ENCODE measurements at places on chromosomes 6 and 20.

DNA sequence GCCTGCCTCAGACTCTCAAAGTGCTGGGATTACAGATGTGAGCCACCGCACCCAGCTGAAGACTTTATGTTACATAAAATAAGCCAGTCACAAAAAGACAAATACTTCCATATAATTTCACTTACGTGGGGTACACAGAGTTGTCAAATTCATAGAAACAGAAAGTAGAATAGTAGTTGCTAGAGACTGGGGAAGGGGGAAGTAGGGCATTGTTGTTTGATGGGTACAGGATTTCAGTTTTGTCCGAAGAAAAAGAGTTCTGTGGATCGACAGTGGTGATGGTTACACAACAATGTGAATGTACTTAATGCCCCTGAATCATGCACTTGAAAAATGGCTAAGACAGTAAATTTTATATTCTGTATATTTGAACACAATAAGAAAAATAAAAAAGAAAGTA is 41.6 kb upstream of the ANKEF1 start:
- no peak for ATAC-seq

- no peak for ATAC-seq
These were observed 143.0 kb upstream of the SLC22A16 start for GRCh38 chr6:110619275-110619908.

DNA sequence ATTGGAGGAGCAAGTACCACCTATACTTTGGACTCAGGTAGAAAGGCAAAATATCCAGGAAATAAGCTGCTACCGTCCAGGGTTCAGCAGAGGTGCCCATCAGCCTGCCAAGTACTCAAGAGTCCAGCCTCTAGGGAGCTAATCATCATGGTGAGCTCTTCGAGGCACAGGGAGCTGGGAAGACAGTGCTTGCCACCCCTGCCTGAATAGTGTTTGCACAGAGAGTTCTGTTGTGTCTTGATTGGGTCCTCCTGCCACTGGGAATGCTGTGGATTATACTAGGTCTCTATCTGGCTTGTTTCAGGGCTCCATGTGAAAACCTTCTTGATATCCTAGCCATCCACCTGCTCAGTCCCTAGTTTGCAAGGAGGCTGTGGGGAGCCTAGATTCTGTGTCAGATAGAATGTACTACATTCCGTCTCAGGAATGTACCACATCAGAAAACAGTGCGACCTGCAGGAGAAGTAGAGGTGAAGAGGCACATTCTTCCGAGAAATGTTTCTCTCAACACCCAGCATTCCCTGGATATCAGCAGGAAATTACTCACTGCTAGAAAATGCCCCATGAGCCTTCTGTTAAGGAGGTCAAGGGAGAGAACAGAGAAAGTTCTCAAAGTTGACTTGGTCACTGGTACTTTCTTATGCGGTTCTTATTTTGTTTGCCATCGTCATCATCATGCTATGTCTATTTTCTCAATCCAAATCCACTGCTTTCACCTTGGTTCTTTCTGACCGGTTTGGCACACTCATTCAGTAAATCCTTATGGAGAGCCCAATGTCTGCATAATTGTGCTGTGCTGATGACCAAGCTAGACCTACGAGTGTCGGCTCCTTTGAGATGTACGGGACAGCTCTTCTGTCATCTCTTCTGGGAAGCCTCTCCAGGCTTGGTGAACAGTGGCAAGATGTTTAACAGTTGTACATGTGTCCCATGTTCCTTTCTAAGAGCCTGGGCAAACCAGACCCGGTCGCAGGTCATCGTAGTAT is 30.7 kb downstream of the PTPN1 start:
- no peak for ATAC-seq

- ATAC-seq: no peak
These were observed 78.8 kb downstream of the COL19A1 start for GRCh38 chr6:69945192-69945591.

DNA sequence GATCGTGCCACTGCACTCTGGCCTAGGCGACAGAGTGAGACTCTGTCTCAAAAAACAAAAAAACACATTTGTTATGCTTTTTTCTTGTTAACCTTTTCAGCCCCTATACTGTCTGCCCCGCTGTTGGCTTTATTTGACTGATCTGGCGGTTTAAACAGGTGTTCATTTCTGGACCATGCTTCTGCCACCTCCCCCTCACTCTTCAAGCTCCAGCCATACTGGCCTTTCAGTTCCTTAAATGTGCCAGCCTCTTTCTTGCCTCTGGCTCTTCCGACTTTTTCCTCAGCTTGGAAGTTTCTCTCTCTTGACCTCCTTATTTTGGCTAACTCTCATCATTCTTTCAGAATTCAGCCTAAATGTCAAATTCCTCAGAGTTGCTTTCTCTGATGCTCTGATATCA is 35.2 kb upstream of the TXLNB start:
- ATAC-seq: no peak

DNA sequence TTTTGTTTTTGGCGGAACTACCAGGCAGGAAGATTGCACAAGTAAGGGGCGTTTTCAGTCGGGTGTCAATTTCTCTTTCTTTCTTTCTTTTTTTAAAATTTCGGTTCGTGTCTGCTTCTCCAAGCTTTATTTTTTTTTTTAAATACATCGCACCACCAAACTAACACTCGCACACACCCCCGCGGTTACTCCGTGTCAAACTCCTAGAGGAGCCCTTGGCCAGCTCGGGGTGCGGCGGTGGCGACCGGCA is 338 bp downstream of the UTRN start:
- peak; percentile 14 for ATAC-seq

DNA sequence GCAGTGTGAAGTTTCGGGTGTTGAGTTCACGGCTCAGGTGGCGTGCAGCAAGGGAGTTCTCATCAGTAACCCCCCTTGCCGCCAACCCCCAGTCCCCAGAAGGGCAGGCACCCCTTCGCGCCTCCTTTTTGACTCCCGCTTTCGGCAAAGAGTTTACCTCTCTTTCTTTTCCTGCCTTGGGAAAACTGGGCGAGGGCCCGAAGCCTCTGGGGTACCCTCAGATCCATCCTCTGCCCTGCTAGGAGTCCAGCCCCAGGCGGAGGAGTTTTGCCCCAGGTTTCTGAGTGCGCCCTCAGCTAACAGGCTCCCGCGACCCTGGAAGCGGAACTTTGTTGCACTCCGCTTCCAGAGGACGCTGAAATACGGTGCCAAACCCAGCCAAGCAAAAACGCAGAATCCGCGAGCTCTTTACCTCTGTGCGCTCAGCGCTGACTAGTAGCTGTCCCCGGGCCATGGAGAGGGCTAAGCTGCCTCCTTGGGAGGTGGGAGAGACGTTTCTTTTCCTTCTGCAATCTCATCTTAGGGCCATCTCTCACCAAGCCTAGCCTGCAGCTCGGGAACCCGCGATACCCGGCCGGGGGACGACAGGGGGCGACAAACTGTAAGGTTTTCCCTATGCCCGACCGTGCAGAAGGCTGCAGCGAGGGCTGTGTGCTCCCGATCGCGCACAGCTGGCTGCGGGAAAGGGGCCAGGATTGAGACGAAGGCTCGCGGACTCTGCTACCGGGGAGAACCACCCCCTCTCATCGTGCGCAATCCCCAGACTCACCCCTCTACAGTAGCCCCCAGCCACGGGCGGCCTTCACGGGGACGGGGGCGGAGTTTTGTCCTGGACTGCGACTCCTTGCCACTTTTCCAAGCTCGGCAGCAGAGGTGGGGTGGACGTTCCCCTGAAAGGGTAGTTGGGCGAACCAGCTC is 2.7 kb upstream of the PAX1 start:
- no peak for ATAC-seq

GRCh38 chr20:1844325-1845162 is 50.7 kb upstream of the SIRPA start:
- ATAC-seq: peak; percentile 33

DNA sequence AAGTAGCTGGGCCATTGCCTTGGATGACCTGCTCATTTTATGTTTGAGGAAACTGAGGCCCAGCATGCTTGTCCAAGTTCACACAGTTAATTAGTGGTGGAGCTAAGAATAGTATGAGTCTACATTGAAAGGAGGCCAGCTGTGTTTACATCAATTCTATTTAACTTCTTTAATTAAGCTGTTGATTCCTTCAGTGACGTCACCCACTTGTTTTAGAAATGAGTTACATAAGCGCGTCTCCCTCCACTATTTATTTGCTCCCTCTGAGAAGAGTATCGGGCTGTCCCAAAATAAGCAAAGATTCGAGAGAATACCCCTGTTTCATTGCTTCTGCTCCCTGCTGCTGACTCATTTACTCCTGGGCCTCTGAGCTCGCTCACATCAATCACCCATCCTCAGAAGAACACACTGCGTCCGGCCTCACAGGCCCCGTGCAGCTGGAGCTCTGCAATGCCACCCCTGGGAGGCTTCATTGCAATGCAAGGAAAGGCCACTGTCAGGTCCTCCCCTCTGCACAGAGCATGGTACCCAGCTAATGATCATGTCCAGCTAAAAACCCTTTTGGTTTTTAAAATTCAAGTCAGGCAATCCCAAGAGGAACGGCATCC is 74.8 kb upstream of the BMP2 start:
- ATAC-seq: no peak

GRCh38 chr6:31687321-31687720 is 6.5 kb upstream of the LY6G5C start:
- ATAC-seq: no peak

- no peak for ATAC-seq
These were observed 46.3 kb downstream of the GOPC start for GRCh38 chr6:117555882-117556498.

- ATAC-seq: no peak
These were observed 73.1 kb downstream of the PRND start for GRCh38 chr20:4794846-4795245.

GRCh38 chr20:50724851-50725723 is 6.3 kb upstream of the PARD6B start:
- ATAC-seq: peak; percentile 97

GRCh38 chr6:27049863-27050781 is 197.4 kb upstream of the PRSS16 start:
- no peak for ATAC-seq

GRCh38 chr20:49666911-49667310 is 46.8 kb downstream of the B4GALT5 start:
- no peak for ATAC-seq

GRCh38 chr6:119119989-119120388 is 41.5 kb upstream of the FAM184A start:
- ATAC-seq: no peak

DNA sequence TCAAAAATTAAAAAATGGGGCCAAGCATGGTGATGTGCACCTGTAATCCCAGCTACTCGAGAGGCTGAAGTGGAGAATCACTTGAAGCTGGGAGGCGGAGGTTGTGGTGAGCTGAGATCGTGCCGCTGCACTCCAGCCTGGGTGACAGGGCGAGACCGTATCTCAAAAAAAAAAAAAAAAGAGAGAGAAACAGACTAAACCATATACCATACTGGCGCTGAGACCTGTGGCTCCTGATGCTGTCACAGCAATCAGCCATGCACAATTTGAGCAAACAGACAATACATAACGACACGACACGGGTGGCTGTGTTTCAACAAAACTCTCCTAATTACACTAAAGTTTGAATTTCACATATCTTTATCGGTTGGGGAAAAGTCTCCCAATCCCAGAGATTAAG is 14.9 kb upstream of the CBFA2T2 start:
- no peak for ATAC-seq

DNA sequence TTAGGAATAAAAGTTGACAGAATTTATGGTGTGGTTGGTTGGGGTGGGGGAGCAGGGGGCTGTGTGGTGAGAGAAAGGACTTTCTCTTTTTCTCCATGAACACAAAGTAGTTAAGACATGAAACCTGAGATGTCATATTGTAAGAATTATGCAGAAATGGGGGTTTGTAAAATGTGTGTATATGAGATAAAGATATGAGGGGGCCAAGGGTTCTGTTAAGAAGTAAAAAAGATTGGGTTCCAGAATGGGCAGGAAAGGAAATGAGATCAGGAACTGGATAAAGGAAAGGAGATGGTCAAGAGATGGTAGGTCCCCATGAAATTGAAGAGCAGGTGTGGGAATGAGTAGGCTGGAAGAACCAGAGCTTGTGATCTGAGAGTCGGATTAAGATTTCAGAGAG is 9.7 kb downstream of the RNF146 start:
- ATAC-seq: no peak

GRCh38 chr6:138416206-138416605 is 12.2 kb downstream of the HEBP2 start:
- no peak for ATAC-seq

DNA sequence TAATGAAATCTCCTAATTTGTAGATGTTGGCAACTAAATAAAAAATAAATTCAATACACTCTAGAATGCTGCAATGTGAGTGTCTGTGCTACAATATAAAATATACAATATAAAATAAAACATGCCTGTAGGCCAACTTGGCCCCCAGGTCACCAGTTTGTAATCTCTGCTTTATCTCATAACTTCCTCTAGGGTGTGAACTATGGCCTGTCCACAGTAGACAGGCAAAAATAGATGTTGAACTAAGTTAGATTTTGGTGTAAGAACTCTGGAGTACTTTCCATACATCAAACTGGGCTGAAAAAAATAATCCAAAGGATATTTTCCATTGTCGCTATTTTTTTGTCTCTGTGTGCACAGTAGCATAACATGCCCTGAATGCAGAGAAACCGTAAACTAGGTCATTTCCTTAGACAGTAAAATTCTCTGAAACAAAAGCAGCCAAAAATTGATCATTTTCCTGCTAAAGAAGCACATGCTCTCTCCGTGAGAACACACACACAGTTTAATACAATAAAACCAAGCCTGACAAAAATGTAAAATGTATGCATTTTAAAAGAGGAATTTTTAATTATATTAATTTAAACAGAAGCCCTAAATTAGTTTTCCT is 98.5 kb upstream of the ZFP64 start:
- no peak for ATAC-seq

DNA sequence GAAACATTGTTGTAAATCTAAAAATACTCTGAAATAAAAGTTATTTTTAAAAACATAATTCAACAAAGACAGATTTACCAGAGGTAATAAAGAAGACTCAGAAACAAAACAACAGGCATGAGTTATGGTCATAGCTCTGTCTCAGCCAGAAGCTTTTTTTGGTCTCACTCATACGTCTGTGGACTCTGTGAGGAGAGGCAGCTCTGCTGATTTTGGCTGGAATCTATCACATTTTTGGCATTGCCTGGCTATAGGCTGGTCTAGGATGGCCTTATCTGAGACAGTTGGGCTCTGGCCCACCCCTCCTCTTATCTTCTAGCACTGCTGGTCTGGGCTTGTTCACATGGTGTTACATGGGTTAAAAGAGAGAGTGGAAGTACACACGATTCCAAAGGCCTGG is 514.0 kb upstream of the BTBD3 start:
- ATAC-seq: no peak

GRCh38 chr6:163180874-163181541 is 233.5 kb upstream of the QKI start:
- ATAC-seq: no peak

GRCh38 chr6:3228046-3228671 is 706 bp upstream of the TUBB2B start:
- peak; percentile 12 for ATAC-seq

- no peak for ATAC-seq
These were observed 37.1 kb downstream of the SLC17A1 start for GRCh38 chr6:25794784-25795183.

Measured in activated CD4-positive, CD25-positive, alpha-beta regulatory T cell treated with anti-CD3 and anti-CD28 coated beads, Interleukin-2, amount 50 U/mL, for 24 hours (primary cell).